HS-27A (cell line): ENCODE measurements at places on chromosomes 1 and 21.

GRCh38 chr1:226408285-226409184 is 642 bp upstream of the PARP1 start:
- no peak for DNase-seq

- no peak for DNase-seq
These were observed 48.7 kb upstream of the CNTN2 start for GRCh38 chr1:204994086-204994862.

- no peak for DNase-seq
These were observed 13.9 kb upstream of the TRIM33 start for GRCh38 chr1:114524944-114525343.

- no peak for DNase-seq
These were observed 761 bp upstream of the PAX7 start for GRCh38 chr1:18629659-18630510.

DNA sequence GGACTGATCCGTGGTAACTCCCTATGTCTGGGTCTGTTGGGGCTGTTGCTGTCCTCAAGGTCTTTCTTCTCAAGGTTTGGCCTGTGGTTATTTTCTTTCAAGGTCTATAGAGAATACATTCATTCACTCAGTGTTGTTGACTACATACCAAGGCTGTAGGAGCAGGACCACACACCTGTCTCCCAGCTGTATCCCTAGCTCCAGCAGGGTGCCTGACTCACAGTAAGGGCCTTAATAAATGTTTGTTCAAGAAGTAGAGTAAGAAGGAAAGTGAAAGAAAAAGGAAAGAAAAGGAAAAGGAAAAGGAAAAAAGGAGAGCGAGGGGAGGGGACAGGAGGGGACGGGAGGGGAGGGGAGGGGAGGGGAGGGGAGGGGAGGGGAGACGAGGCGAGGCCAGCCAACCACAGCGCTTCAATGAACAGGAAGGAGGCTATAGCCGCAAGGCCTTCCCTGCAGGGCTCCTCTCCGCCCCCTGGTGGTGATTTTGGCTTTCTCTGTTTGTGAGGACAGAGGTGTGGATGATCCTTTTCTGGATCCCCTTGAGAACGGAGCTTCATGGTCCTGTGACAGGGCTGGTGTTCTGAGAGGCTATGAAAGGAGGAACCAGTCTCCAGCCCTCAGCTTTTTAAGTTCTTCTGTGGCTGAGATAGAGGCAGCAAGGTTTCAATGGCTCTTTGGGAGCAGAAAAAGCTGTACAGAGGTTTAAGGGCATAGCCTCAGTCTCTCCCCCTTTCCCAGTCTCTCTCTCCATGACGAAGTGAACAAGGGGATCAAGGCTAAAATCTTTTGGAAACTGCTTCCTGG is 30.6 kb upstream of the LCE5A start:
- no peak for DNase-seq

DNA sequence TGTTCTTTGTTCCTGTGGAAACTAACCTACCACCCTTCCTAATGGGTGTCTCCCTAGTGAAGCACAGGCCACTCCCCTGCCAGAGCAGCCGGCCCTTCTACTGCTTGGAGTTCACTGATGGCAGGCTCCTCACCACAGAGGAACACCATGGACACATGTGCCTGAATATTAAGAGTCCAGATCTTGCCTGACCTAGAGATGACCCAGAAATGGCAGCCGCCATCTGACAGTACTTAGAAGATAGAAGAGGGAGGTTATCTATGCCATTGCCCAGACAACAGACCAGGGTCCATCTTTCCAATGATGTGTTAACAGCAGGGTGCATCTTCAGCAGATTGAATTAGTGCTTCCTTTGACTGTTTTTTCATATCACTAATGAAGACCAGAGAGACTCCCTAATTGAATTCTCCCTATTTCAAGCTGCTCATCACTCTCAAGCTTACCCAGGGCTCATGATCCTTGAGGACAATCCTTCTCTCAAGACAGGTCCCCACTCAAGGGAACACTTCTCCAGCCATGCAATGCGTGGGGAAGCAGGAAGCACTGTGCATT is 59.8 kb downstream of the PLEKHA6 start:
- no peak for DNase-seq

GRCh38 chr1:112337028-112337531 is 58.9 kb upstream of the CTTNBP2NL start:
- peak; percentile 34 for DNase-seq

DNA sequence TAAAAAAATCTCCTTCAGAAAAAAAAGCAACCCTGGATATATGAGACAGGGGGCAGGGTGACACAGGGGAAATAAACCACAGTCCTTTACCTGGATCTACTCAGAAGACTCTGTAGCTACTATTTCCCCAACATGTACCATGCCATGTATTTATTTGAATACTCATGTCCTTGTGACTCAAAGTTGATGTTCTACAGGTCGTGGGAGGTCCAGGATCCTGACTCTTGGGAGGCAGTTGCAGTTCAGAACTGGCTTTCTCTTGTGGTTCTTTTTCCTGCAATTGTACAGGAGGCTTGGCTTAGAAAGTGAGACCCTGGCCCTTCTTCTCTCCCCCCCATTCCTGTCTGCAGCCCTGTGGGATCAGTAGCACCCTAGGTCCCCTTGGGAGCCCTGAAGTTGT is 5.8 kb upstream of the IL24 start:
- DNase-seq: no peak

- DNase-seq: no peak
These were observed 2.0 kb downstream of the CAPN2 start for GRCh38 chr1:223714421-223714724.

DNA sequence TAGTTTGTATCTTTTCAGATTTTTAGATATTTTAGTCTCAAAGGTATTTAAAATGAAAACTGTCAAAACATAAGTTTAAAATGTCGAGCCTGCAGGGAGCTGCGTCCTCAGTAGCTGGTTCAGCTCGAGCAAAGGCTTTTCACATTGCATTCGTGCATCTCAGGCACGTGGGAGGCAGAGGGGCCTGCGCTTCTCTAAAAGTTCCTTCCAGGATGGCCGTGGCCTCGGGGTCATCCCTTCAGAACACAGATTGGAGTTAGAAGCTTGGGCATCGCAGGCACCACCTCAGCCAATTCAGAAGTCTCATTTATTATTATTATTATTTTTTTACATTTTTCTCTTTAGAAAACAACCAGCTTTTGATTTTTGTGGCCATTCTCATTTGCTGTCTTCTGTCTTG is 66.9 kb upstream of the DIP2A start:
- no peak for DNase-seq

GRCh38 chr1:234342774-234343173 is 30.5 kb upstream of the COA6 start:
- DNase-seq: no peak

GRCh38 chr1:172934417-172934762 is 116.4 kb downstream of the TNFSF18 start:
- no peak for DNase-seq

GRCh38 chr1:63843884-63844283 is 70.1 kb downstream of the ROR1 start:
- DNase-seq: no peak

DNA sequence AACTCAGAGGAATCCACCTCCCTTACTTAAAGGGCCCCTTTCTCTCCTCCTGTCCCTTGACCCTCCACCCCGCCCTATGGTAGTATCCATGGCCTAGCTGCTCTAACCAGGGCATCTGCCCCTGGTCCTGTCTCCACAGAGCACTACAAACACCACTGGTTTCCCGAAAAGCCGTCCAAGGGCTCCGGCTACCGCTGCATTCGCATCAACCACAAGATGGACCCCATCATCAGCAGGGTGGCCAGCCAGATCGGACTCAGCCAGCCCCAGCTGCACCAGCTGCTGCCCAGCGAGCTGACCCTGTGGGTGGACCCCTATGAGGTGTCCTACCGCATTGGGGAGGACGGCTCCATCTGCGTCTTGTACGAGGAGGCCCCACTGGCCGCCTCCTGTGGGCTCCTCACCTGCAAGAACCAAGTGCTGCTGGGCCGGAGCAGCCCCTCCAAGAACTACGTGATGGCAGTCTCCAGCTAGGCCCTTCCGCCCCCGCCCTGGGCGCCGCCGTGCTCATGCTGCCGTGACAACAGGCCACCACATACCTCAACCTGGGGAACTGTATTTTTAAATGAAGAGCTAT is 1.7 kb downstream of the BTG2 start:
- no peak for DNase-seq

DNA sequence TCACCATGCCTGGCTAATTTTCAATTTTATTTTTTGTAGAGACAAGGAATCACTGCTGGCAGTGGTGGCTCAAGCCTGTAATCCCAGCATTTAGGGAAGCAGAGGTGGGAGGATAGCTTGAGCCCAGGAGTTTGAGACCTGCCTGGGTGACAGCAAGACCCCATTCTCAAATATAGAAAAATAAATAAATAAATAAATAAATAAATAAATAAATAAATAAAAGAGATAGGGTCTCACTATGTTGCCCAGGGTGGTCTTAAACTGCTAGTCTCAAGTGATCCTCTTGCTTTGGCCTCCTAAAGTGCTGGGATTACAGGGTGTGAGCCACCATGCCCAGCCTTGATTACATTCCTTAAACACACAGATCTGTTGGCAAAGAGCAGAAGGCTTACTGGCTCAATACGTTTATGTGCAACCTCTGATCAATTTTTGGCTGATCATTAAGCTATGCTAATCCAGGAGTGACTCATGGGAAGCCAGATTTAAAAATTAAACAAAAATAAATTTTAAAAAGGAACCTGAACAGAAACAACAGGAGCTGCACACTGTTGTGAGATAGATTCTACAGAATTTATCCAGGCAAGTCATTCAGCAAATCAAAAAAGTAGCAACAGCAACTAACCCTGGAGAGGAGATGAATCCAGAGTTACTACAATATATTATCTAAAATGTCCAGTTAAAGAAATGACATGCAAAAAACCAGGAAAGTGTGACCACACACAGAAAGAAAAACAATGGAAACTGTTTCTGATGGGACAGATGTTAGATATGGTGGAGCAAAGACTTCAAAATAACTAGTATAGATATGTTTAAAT is 79.4 kb downstream of the RPE65 start:
- no peak for DNase-seq

GRCh38 chr1:198604975-198605374 is 33.9 kb upstream of the PTPRC start:
- no peak for DNase-seq

GRCh38 chr1:245516284-245516759 is 361.5 kb downstream of the KIF26B start:
- peak; percentile 12 for DNase-seq

DNA sequence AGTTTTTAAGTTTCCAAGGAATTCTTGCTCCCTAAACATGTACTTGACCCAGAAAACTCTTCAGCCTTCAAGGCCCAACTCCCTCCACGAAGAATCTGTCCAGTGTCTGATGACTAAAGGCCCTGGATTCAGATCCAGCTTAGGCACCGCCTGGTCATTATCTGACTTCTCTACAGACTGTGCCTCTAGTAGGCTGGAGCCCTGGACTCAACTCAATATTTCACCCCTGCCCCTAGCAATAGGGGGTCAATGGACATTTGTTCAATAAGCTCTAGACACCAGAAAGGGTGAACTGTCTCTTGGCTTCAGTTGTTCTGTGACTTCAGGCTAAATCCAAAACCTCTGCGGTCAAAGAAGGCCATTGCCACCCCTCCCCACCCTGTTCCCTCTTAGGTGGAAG is 34.5 kb downstream of the NUAK2 start:
- DNase-seq: no peak

- no peak for DNase-seq
These were observed 25.0 kb downstream of the PTGFRN start for GRCh38 chr1:116934586-116935207.

GRCh38 chr1:199743227-199743626 is 284.3 kb upstream of the NR5A2 start:
- DNase-seq: no peak

GRCh38 chr1:212196355-212196754 is 88.9 kb upstream of the PPP2R5A start:
- DNase-seq: no peak

DNA sequence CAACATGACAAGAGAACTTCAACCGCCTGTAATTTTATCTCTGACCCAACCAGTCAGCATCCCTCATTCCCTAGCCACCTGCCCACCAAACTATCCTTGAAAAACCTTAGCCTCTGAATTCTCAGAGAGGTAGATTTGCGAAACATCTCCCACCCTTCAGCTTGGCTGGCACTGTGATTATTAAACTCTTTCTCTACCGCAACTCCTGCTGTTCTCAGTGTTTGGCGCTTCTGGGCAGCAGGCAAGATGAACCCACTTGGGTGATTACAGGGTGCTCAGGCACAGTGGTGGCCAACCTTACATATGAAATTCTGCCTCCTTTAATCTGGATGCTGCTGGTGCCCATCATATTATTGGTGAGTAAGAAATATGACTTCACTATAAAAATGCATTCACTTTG is 22.1 kb downstream of the CCDC190 start:
- DNase-seq: no peak

- no peak for DNase-seq
These were observed 354.2 kb upstream of the ESRRG start for GRCh38 chr1:217077426-217077825.

GRCh38 chr1:20216574-20216973 is 30.3 kb upstream of the PLA2G2C start:
- DNase-seq: no peak

DNA sequence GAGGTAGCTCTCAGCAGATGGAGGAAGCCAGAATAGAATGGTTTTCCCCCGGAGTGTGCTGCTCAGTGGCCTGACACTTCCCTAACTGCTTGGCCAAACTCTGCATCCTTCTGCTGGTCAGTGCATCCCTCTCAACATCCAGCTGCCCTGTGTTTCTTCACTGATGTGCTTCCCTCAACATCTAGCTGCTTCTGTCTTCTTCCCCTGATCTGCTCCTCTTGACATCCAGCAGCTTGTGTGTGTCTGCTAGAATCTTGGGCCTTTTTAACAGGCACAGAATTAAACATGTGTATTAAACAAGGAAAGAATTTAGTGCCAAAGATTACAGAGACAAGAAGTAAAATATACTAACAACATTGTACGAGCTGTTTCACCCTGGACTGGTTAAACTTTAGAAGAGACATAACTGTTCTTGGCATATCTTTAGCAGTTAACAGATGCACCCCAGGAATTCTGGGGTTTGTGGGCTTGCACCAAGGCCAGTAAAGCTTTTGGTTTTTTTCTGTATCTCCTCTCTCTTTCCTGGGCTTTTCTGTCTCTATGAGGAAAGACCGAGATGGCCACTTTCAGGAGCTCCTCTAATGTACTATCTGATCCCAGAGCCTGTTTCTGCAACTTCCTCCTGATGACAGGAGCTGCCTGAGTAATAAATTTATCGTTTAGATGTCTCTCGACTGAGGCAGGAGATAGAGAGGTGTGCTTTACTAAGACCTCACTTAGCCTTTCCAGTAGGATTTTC is 34.8 kb upstream of the HSD3B1 start:
- no peak for DNase-seq

DNA sequence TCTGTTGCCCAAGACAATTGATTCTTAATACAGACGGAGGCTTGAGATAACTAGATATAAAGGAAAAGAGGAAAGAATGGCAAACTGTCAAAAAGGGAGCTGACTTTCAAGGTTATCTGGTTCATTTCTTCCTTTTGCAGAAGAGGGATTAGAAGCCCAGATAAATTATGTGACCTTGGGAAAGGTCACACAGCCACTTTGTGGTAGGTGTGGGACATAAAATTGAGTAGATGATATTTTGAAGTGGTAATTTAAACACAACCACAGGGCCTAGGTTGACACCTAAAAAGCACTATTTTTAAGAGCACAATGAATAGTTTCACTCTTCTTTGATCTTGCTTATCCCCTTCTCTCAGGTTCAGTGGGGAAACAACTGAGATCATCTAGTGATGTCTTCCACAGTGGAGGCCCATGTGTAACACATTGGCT is 16.9 kb upstream of the KIAA0040 start:
- no peak for DNase-seq
